ENCODE measurements at places on chromosomes 7 and 10.
A peak's percentile ranks its signal among the peaks of the same experiment; 100 is the strongest.

- peak; percentile 22 for DNase-seq
These were observed 216.3 kb downstream of the CHCHD3 start for GRCh38 chr7:132865366-132866143.

- no peak for DNase-seq
These were observed 39.4 kb upstream of the PRSS1 start for GRCh38 chr7:142709921-142710320.

- DNase-seq: no peak
These were observed 97.7 kb downstream of the NRCAM start for GRCh38 chr7:108358553-108358952.

- DNase-seq: no peak
These were observed 967 bp upstream of the GLI3 start for GRCh38 chr7:42237811-42238541.

DNA sequence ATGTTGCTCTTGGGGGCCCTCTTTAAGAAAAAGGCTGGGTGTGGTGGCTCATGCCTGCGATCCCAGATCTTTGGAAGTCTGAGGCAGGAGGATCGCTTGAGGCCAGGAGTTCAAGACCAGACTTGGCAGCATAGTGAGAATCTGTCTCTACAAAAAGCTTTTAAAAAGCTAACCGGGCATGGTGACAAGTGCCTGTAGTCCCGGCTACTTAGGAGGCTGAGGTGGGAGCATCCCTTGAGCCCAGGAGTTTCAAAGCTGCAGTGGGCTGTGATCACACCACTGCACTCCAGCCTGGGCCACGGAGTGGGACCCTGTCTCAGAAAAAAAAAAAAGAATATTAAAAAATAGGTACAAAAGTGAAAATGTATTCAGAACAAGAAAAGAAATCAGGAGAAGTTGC lies 38.1 kb upstream of the SLC39A12 start:
- DNase-seq: no peak

DNA sequence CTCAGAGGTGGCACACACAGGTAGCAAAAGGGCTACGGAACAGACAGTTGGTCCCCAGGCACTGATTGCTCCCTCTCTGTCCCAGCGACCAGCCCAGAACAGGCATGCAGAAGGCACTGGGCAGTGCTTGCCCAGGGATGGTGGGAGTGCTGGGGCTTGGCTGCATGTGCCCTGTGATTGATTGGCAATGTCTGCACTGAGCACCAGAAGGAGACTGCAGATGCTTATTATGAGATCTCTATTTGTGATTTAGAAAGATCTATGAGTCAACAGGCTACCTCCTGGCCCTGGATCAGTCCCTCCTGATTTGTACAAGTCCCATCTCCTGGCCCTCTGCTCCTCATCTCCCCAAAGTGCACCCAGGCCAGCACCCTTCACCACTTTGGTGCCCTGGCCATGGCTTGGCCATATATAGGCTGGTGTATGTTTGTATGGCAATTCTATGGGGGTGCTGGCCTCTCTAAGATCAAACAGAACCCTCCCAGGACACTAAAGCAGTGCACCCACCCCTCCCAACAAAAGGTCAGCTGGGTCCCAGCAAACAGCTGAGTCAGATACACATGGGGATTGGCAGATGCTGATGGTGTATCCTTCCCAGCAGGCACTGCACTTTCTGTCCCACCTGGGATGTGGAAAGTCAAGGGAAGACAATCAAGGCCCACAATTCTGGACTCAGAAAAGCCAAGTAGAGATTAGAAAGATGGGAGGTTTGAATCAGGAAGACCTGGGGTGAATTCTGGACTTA lies 30.9 kb downstream of the CAMK2B start:
- DNase-seq: no peak

DNA sequence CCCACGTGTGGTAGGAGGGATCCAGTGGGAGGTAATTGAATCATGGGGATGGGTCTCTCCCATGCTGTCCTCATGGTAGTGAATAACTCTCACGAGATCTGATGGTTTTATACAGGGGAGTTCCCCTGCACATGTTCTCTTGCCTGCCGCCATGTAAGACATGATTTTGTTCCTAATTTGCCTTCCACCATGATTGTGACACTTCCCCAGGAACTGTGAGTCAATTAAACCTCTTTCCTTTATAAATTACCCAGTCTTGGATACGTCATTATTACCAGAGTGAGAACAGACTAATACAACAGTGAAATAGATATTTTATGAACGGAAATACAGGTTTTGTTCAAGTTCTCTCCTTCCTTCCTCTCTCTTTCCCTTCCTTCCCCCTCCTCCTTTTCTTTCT lies 15.8 kb downstream of the CALD1 start:
- no peak for DNase-seq

GRCh38 chr10:22251751-22252223 lies 34.0 kb upstream of the EBLN1 start:
- no peak for DNase-seq

- DNase-seq: no peak
These were observed 97.5 kb downstream of the POU6F2 start for GRCh38 chr7:39075210-39075609.

- no peak for DNase-seq
These were observed 226.0 kb downstream of the TCF7L2 start for GRCh38 chr10:113175756-113176651.

DNA sequence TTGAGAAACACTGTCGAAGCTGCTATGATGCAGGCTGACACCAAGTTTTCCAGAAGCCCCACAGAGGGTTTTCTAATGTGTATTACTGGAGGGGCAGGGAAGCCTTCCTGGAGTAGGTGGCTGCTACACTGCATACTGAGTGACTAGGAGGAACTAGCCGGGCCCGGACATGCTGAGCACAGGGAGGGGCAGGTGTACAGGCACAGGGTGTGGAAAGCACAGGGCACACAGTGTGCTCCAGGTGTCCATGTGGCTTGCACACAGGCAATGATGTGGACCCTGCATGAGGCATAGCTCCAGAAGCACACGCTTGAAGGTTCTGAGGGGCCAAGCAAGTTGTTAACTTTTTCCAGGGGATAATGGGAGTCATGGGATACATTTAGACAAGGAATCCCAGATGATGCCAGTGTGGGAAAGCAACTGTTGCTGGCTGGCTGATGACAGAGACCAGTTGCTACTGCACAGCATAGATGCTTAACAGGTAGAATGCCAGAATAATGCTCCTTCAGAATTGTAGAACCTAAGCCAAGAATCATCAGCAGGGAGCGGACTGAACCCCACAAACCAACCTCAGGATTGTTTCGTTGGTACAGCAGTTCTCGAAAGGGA lies 14.6 kb downstream of the DHX32 start:
- no peak for DNase-seq

GRCh38 chr7:17405786-17406185 lies 107.3 kb downstream of the AHR start:
- peak; percentile 53 for DNase-seq

GRCh38 chr10:88731296-88731695 lies 25.2 kb downstream of the LIPK start:
- DNase-seq: no peak

- no peak for DNase-seq
These were observed 14.1 kb downstream of the CNNM1 start for GRCh38 chr10:99343262-99343661.

- no peak for DNase-seq
These were observed 157.4 kb downstream of the DYNC1I1 start for GRCh38 chr7:95929710-95930280.

DNA sequence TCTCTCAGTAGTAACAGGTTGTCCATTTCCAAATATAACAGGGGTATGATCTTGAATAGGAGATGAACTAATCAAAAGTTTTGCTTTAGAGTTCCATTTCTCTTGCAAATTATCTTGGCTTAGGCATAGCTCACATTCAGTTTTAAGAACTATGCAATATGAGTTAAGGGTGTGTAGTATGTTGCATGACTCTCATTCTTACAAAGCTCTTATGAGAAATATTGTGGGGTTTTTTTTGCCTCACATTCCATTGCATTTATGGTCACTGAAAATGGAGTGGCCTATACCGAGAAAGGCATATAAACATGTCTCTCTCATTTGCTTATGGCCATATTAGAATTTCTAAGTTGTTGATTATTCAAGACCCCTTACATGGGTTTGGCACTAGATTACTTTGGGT lies 48.5 kb upstream of the LAMB1 start:
- DNase-seq: no peak

GRCh38 chr10:103541616-103542015 lies 48.1 kb downstream of the NEURL1 start:
- no peak for DNase-seq

- DNase-seq: no peak
These were observed 254.7 kb downstream of the KLF6 start for GRCh38 chr10:3530346-3530745.

DNA sequence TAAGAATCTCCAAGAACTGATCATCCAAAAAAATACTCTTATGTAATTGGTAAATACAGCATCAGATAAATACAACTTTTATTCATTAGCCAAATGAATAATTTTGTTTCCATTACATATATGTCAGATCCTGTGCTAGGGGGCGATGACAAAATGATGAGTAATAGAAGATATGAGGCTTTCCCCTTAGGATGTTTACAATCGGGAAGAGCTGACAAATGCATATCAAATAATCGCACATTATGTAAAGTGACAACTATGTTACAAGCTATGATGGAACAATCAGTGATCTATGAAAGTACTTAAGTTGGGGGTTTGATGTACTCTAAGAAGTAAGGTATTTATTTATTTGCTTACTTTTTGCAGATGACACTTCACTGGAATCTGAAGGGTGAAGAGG lies 465.6 kb upstream of the VSTM2A start:
- peak; percentile 4 for DNase-seq

DNA sequence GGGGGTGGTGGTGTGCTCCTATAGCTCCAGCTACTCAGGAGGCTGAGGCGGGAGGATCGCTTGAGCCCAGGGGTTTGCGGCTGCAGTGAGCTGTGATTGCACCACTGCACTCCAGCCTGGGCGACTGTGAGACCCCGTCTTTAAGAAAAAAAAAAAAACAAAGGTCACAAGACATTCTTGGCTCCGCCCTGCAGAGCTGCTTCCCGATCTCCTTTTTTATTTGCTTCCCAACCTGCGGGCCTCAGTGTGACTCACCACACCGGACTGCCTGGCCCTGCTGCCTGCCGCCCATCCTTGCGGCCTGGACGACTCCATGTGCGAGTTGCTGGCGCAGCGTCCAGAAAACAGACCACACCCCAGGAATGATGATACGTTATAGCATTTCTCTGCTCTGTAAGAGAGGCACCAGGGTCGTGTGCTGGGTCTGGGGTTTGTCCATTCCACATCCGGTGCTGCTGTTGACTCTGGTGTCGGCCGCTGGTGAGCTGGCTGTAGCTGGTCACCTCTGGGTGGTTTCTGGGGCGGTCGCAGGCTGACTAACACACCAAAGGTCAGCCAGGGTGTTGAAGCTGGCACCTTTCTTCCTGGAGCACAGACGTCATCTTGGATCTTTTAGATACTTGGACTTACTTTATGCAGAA lies 123.6 kb downstream of the TCF7L2 start:
- DNase-seq: peak; percentile 97
